GM12878 (cell line): ENCODE measurements at places on chromosomes 5 and 9. TPM values are rescaled to one million over a fixed set of nuclear protein-coding genes. Genes with fewer than 3 reads are reported as not detected.

DNA sequence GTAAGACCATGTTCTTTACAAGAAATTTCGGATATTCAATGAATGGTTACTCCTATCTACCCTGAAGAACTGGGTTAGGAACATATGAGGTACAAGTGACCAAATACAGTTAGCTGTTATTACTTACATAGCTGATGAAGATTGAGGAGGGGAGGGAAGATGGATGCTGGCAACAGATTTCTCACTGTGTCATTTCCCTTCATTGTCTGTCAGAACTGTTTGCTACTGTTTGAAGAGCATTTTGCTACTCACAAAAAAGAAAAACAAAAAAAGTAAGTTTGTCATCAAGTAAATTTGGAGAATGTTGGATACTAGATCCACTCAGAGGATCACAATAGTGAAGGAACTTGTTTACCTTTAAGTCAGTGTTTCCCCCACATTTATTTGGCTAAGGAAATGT, 53.7 kb downstream of the ENC1 start:
- no peaks in the 10 kb centered on the region for H3K36me3 ChIP-seq
- no peak overlapping the region for H3K27ac ChIP-seq
- no peak overlapping the region for H3K4me3 ChIP-seq
- H3K27me3 ChIP-seq, result 0 out of 2 replicates have a peak, but pooled peaks cover 4% of the 10 kb centered on the region
- H3K4me1 ChIP-seq, result no peaks in the 10 kb centered on the region

DNA sequence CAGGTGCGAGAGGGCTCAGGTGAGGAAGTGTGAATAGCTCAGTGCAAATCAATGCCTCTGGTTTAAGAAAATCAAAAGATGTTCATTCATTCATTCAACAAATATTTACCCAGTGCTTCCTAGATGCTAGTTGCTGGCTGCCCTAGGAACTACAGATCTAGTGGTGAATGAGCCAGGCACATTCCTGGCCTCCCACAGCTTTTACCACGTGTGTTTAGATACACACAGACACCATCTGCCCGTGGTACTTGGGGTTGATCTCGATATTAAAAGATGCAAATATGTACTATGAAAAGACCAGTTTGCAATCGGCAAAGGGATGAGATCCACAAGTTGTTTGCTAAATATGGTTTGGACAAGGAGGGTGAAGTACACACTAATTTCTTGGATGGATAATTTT, 78.2 kb downstream of the GTF3C4 start:
- H3K27me3 ChIP-seq, result peaks cover 11% of the 10 kb centered on the region
- H3K4me3 ChIP-seq, result no peak overlapping the region
- no peaks in the 10 kb centered on the region for H3K4me1 ChIP-seq
- DNase-seq, result no peak

Gene SLC28A3
- 0.05 TPM in 1 of 2 replicates, not detected in the other for polyA plus RNA-seq

Gene ADGRV1
- polyA plus RNA-seq, result 0.16 TPM in 1 of 2 replicates, not detected in the other

Gene CXCL14
- not detected in 2 replicates for polyA plus RNA-seq

DNA sequence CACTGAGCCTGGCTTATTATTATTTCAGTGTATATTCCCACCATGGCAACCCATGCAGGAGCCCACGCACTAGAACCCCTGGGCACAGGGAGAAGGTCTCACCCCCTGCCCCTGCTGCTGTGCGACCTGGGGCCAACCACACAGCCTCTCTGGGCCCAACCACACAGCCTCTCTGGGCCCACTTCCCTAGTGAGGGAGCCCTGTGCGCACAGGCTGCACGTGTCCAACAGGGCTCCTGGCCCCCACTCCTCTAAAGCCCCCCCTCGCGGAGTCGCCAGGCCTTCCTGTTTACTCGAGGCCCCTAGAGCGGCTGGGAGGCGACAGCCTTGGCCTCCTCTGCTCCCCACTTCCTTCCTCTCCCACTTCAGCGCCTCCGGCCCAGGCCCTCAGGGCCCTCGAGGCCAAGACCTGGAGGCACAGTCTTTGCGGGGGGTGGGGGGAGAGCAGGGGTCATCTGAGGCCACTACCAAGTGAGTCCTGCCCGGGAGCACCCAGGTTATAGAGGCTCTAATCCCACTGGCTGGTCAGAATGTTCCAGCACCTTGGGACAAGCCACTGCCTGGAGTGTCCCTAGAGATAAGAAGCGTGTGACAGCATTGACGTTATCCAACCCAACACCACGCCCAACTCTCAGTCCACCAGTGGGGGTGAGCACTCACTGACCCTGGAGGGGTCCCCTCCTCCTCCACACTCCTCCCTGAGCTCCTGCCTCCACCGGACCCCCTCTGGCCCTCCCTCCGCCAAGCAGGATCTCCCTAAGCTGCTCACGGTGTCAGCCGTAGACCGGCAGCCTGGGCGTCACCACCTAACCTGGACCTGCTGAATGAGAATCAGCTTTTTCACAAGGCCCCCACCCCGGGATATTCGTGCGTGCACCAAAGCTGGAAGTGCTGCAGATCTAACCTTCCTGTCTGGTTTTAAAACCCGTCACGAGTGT, 7.9 kb upstream of the ENG start:
- H3K4me1 ChIP-seq, result peaks cover 31% of the 10 kb centered on the region
- no peak overlapping the region for H3K4me3 ChIP-seq
- H3K27ac ChIP-seq, result no peak overlapping the region
- H3K27me3 ChIP-seq, result no peaks in the 10 kb centered on the region
- DNase-seq, result no peak

DNA sequence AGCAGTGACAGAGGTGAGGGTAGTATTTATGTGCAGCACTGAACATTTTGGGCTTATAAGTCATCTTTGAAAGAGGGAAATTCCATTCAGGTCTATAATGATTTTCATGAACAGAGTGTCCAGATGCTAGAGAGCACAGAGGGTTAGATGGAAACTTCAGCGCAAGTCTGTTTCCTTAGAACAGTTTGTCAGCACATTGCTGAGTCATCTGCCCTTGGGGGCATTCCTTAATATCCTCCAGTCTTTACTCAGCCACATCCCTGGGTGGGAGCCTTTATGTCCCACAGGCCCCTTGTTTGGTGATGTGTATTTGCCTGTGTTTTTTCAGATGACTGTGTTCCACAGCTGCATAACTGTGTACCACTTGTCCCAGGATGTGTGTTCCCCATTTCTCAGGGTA, 138.5 kb upstream of the S1PR3 start:
- H3K36me3 ChIP-seq, result no peaks in the 10 kb centered on the region
- no peaks in the 10 kb centered on the region for H3K4me1 ChIP-seq
- DNase-seq, result no peak

Gene AK8
- 0.06 TPM in 1 of 2 replicates, not detected in the other for polyA plus RNA-seq

GRCh38 chr5:40477856-40478546, 201.7 kb upstream of the PTGER4 start:
- no peaks in the 10 kb centered on the region for H3K36me3 ChIP-seq
- H3K4me1 ChIP-seq, result no peaks in the 10 kb centered on the region
- no peaks in the 10 kb centered on the region for H3K27me3 ChIP-seq
- DNase-seq, result no peak
- no peak overlapping the region for H3K4me3 ChIP-seq
- H3K27ac ChIP-seq, result no peak overlapping the region

GRCh38 chr9:124409410-124409809, 5.8 kb downstream of the PSMB7 start:
- no peaks in the 10 kb centered on the region for H3K27me3 ChIP-seq
- H3K36me3 ChIP-seq, result peaks cover 19% of the 10 kb centered on the region
- no peaks in the 10 kb centered on the region for H3K4me1 ChIP-seq
- no peak overlapping the region for H3K4me3 ChIP-seq
- no peak overlapping the region for H3K27ac ChIP-seq
- DNase-seq, result no peak

DNA sequence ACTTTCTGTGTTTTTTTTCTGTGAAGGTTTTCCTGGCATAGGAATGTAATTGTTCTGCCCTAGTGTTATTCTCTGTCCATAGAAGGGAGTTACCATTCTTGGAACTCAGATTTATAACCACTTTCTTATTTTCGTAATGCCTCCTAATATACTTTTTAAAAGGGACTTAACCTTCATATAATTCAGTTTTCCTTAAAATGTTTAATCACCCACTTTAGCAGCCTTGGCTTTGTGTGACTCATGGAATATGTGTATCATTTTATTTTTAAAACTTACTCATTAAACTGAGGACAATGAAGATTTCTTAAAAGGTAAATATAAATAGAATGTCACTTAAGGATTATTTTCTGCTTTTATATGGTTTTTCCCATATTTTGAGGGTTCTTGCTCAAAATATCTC, 50.0 kb downstream of the RAI14 start:
- no peak overlapping the region for H3K4me3 ChIP-seq
- peaks cover 2% of the 10 kb centered on the region; the same call in 1 of the 2 replicates for H3K27me3 ChIP-seq
- H3K4me1 ChIP-seq, result no peaks in the 10 kb centered on the region
- H3K27ac ChIP-seq, result no peak overlapping the region
- no peak for DNase-seq
- no peaks in the 10 kb centered on the region for H3K36me3 ChIP-seq

DNA sequence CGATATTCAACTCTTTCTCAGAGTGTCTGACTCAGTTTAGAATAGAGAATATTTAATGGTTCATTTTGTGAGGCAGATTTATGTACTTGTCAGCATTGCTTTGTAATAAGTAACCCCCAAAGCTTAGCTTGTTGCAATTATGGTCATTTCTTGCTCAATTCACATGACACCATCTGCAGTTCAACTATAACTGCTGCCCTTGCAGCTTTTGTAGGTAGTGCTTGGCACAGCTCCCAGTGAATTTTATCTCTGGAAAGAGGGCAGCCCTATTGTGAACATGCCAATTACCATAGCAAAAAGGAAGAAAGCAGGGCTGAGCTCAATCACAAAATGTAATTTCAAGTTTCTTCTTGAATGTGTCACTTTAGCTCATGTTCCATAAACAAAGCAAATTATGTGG, 1587.7 kb upstream of the ACO1 start:
- no peaks in the 10 kb centered on the region for H3K4me1 ChIP-seq
- no peak overlapping the region for H3K4me3 ChIP-seq
- no peaks in the 10 kb centered on the region for H3K36me3 ChIP-seq
- H3K27ac ChIP-seq, result no peak overlapping the region
- no peak for DNase-seq

DNA sequence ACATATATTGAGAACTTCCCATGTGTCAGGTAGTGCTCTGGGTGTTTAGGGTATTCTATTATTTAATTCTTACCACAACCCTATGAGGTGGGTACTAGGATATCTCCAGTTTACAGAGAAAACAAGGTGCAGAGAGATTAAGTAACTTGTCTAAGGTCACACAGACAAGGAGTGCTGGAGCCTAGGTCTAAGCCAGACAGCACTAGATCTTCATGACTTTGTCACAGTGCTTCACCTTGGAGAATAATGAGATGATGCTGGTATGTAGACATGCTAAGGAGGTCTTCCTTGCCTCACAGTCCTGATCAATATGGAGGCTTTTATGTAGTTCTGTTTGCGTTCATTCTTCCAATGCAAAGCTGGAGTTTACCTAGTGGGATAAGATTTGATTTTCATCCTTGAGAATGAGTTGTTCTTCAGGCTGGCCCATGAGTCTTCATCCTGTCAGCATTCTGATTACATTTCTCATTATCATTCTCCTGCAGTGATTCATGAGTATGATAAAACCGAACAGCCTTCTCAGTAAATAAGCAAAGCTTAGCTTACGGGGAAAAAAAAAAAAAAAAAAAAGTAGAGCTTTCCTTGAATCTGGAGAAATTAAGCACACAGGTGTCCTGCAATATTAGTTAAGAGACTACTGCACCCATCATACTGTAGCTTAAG, 176.3 kb downstream of the C9orf152 start:
- no peaks in the 10 kb centered on the region for H3K36me3 ChIP-seq
- DNase-seq, result no peak
- no peak overlapping the region for H3K27ac ChIP-seq
- no peaks in the 10 kb centered on the region for H3K4me1 ChIP-seq
- no peak overlapping the region for H3K4me3 ChIP-seq

Gene BTNL3
- polyA plus RNA-seq, result not detected in 2 replicates

GRCh38 chr9:70510157-70510770, 95.8 kb upstream of the KLF9 start:
- no peak overlapping the region for H3K4me3 ChIP-seq
- no peaks in the 10 kb centered on the region for H3K36me3 ChIP-seq
- H3K27me3 ChIP-seq, result no peaks in the 10 kb centered on the region
- H3K27ac ChIP-seq, result no peak overlapping the region
- no peaks in the 10 kb centered on the region for H3K4me1 ChIP-seq
- DNase-seq, result no peak

GRCh38 chr5:22258139-22258538, 595.0 kb downstream of the CDH12 start:
- no peaks in the 10 kb centered on the region for H3K4me1 ChIP-seq
- H3K4me3 ChIP-seq, result no peak overlapping the region
- no peaks in the 10 kb centered on the region for H3K27me3 ChIP-seq
- H3K36me3 ChIP-seq, result no peaks in the 10 kb centered on the region

DNA sequence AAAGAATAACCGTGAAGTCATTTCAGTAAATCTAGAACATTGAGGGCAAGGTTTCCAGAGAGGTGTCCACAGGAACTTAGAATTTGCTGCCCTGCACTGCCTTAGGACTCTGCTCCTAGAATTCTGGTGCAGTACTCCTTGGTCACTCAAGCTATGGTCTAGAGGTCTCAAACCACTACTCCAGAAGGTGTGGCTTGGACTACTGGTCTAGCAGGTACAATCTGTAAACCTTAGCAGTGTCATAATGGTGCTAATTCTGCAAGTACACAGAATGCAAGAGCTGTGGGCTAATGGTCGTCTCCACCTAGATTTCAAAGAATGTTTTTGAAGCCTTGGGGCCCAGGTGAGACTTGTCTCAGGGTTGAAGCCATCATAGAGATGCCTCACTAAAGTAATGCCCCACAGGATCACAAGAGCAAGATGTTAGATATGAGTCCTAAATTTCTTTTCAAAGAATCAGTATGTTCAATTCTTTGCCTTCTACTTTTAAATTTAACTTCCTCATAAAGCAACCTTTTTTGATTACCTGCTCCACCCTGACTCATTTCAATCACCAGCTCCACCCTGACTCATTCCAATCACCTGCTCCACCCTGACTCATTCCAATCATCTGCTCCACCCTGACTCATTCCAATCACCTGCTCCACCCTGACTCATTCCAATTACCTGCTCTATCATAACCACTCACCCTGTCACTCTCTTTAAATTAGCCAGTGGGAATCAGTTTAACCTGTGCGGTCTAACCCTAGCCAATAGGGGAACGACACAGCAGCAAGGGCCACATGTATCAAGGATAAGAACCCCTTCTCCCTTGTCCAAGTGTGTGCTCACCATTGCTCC, 1111.8 kb upstream of the ACO1 start:
- H3K4me3 ChIP-seq, result no peak overlapping the region
- H3K27me3 ChIP-seq, result no peaks in the 10 kb centered on the region
- H3K36me3 ChIP-seq, result no peaks in the 10 kb centered on the region
- DNase-seq, result no peak
- no peaks in the 10 kb centered on the region for H3K4me1 ChIP-seq

Gene TOR1A
- 60.7 and 61.3 TPM in 2 replicates for polyA plus RNA-seq

DNA sequence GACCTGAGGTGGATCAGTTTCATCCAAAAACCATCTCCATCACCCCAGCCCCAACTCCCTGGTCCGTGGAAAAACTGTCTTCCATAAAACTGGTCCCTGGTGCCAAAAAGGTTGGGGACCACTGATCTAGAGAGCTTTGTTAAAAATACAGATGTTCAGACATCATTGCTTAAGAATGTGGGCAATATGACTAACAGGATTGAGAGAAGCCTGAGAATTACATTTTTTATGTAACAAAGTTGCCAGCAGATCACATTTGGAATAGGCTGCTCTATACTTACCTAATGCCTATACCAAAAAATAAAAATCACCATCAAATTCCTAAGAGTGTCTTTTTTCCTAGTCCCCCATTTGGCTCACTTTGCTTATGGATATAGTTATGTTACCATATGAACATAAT, 143.3 kb downstream of the RAPGEF6 start:
- H3K4me3 ChIP-seq, result no peak overlapping the region
- H3K27ac ChIP-seq, result no peak overlapping the region
- H3K27me3 ChIP-seq, result no peaks in the 10 kb centered on the region

Gene PFN3
- polyA plus RNA-seq, result not detected in 2 replicates

- H3K27ac ChIP-seq, result no peak overlapping the region
- H3K27me3 ChIP-seq, result no peaks in the 10 kb centered on the region
- no peak overlapping the region for H3K4me3 ChIP-seq
- no peak for DNase-seq
Observed at GRCh38 chr5:157370967-157371366, 89.0 kb upstream of the NIPAL4 start.
